ENCODE measurements at places on chromosomes 4 and X. TPM values are rescaled to one million over a fixed set of nuclear protein-coding genes. Genes with fewer than 3 reads are reported as not detected.
A peak's percentile ranks its signal among the peaks of the same experiment; 100 is the strongest.

- no peaks in the 10 kb centered on the region for H3K36me3 ChIP-seq
- H3K27me3 ChIP-seq = no peaks in the 10 kb centered on the region
- H3K4me3 ChIP-seq = no peak overlapping the region
These were observed 162.2 kb upstream of the GPR101 start for GRCh38 chrX:137195991-137196390.

The NDP gene
- polyA plus RNA-seq = not detected

DNA sequence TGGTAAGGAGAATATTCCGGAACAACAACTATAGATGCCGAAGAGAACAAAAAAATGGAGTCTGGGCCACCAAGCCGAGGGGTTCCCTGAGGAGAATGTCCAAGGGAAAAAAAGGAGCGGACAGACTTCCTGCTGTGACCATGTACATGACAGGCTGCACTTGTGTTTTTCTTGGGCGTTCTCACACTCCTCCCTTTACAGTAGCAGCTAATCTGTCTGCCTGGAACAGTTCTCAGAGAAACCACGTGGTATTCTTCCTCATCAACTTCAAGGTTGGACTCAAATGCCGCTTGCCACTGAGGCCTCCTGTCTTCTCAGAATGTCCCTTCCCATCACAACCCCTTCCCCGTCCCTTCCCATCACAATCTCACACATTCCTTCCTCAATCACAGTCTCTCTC is 30.8 kb upstream of the MTNR1A start:
- no peak for DNase-seq
- no peaks in the 10 kb centered on the region for H3K27me3 ChIP-seq
- H3K27ac ChIP-seq = no peak overlapping the region
- H3K36me3 ChIP-seq = peaks cover 5% of the 10 kb centered on the region

The CSAG3 gene
- polyA plus RNA-seq = not detected

- H3K4me1 ChIP-seq = no peaks in the 10 kb centered on the region
- DNase-seq = no peak
- no peaks in the 10 kb centered on the region for H3K36me3 ChIP-seq
- no peak overlapping the region for H3K4me3 ChIP-seq
- H3K27ac ChIP-seq = no peak overlapping the region
These were observed 404.1 kb downstream of the GPM6A start for GRCh38 chr4:175407926-175408325.

The RIPPLY1 gene
- polyA plus RNA-seq = not detected

DNA sequence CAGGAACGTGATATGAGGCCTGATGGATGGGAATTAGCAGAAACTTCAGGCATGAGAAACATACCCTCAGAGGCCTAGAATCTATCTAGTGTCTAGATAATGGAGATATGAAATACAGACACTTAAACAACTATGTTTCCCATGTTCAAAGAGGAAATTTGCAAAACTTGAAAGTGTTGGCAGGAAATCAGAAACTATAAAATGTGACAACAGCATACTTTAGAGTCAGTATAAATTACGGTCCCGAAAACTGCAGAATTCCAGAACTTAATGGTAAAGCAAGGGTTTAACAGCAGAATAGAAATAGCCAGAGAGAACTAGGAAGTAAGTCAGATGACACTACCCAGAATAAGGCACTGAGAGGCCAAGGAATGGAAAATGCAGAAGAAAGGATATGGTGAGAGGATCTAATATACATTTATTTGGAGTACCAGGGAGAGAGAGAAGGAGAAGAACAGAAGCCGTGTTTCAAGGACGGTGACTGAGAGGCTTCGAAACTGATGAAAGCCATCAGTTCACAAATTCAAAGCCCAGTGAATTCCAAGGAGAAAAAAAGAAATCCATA is 7.4 kb downstream of the HTT-AS start:
- no peaks in the 10 kb centered on the region for H3K4me1 ChIP-seq
- H3K27me3 ChIP-seq = no peaks in the 10 kb centered on the region
- no peak overlapping the region for H3K27ac ChIP-seq
- no peak for DNase-seq
- H3K36me3 ChIP-seq = no peaks in the 10 kb centered on the region

- no peak for DNase-seq
- no peak overlapping the region for H3K4me3 ChIP-seq
- H3K4me1 ChIP-seq = peaks cover 6% of the 10 kb centered on the region
- H3K36me3 ChIP-seq = no peaks in the 10 kb centered on the region
These were observed 2.0 kb downstream of the USP9X start for GRCh38 chrX:41087201-41087600.

The PCDH7 gene
- 2.8 TPM for polyA plus RNA-seq

DNA sequence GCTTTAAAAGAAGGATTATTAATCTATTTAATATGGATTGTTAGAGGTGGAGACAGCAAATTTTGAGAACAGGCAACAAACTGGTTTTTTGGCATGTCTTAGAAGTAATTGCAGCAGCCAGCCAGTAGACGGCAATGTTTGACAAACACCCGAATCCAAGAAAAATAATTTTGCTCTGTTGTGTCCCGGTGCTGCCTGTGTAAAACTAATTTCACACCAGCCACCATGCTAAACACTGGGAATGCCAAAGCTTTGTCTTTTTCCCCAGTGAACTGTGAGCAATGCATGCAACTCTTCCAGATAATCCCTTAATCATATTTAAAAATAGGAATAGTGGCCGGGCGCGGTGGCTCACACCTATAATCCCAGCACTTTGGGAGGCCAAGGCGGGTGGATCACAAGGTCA is 25.9 kb downstream of the SMIM31 start:
- H3K27me3 ChIP-seq = no peaks in the 10 kb centered on the region
- H3K4me3 ChIP-seq = no peak overlapping the region
- no peak overlapping the region for H3K27ac ChIP-seq
- peaks cover 2% of the 10 kb centered on the region for H3K36me3 ChIP-seq
- no peak for DNase-seq
- H3K4me1 ChIP-seq = no peaks in the 10 kb centered on the region

The BCORL1 gene
- 1.8 TPM for polyA plus RNA-seq

GRCh38 chr4:39655211-39655610 is 16.5 kb upstream of the SMIM14 start:
- H3K27ac ChIP-seq = no peak overlapping the region
- no peaks in the 10 kb centered on the region for H3K4me1 ChIP-seq
- no peak for DNase-seq
- H3K4me3 ChIP-seq = no peak overlapping the region
- no peaks in the 10 kb centered on the region for H3K27me3 ChIP-seq

DNA sequence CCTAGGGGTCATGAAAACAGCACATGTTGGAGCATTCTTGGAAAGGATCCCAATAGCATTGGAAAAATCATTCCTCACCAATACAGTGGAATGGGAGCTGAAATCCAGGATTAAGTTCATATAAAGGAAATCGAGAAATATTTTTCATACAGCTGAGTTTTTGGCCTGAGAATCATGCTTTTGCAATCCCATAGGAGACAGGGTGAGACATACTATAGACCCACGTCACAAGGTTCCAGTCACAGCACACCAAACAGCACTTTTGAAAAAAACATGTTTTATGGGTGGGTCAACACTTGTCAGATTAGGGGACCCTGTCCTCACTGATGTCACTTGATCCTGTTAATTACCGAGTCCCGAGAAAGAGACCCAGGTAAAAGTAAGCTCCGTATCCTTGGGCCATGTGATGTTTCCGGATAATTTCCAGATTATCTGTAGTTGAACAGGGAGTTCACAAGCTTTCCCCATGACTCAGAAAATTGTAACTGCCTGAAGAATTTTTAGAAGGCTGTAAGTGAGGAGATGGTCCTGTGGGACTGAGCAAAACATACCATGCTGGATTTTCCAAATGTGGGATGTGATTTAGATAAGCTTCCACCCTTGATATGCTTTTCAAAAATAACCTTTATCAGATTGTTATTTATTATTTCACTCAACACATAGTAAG is 80.9 kb upstream of the TLR3 start:
- no peaks in the 10 kb centered on the region for H3K27me3 ChIP-seq
- no peak overlapping the region for H3K27ac ChIP-seq
- no peaks in the 10 kb centered on the region for H3K4me1 ChIP-seq

- no peak overlapping the region for H3K4me3 ChIP-seq
- no peaks in the 10 kb centered on the region for H3K27me3 ChIP-seq
- no peaks in the 10 kb centered on the region for H3K4me1 ChIP-seq
These were observed 26.3 kb upstream of the UBA6 start for GRCh38 chr4:67727124-67727850.

DNA sequence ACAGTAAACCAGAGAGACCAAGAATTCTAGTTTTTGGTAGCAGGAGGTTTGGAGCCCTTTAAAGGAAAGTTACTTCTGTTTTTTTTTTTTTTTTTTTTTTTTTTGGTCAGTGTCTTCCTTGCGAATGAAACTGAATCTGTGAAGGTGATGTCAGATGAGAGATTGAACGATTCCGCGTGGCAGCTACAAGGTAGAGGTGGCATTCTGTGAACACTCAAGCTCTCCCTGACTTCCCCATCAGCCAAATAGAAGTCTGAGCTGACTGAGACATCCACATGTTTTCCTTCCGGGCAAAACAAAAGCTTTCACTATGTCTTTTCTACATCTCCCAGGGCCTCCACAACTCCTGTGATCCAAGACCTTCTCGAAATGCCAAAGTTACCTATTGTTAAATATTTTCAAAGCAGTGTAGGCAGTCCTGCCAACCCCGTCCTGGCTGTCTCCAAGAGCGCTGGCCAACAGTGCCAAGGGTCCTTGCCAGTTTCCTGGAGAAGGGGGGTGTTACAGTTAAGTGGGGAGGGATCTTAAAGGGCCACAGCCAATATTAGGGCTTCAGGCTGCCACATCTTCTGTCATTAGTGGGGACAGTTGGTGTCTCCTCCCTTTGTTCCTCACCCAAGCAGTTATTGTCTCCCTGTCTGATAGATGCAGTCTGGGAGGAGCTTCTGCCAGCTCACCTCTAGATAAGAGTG is 102.9 kb upstream of the SLC34A2 start:
- H3K27me3 ChIP-seq = no peaks in the 10 kb centered on the region
- peak overlapping the region; percentile 78 for H3K27ac ChIP-seq
- no peak overlapping the region for H3K4me3 ChIP-seq
- H3K4me1 ChIP-seq = no peaks in the 10 kb centered on the region
- peak; percentile 46 for DNase-seq
- H3K36me3 ChIP-seq = no peaks in the 10 kb centered on the region

GRCh38 chr4:62407534-62407933 is 1207.4 kb downstream of the ADGRL3 start:
- H3K4me3 ChIP-seq = no peak overlapping the region
- no peak for DNase-seq
- H3K27me3 ChIP-seq = no peaks in the 10 kb centered on the region

GRCh38 chrX:39814391-39814790 is 283.4 kb downstream of the BCOR start:
- no peaks in the 10 kb centered on the region for H3K36me3 ChIP-seq
- H3K4me1 ChIP-seq = peaks cover 16% of the 10 kb centered on the region
- DNase-seq = peak; percentile 38
- no peak overlapping the region for H3K27ac ChIP-seq
- H3K4me3 ChIP-seq = no peak overlapping the region

The GAGE1 gene
- not detected for polyA plus RNA-seq

DNA sequence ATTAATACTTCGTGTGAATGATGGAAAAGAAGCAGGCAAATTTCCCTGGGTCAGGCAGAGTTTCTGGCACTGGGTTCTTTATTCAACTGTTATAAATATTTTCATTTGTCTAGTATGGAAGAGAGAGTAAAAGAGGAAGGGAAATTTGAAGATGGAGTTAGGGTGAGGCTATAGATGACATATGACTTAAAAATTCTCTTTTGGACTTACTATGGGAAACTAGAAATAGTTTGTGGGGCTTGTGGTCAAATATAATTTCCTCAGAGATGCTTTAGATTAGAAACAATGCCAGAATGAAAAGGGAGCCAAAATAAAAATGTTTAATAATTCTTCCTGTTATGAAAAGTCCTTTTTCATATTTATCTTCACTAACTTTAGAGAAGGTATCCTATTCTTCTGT is 103.2 kb downstream of the GC start:
- no peak overlapping the region for H3K27ac ChIP-seq
- no peaks in the 10 kb centered on the region for H3K27me3 ChIP-seq
- no peaks in the 10 kb centered on the region for H3K36me3 ChIP-seq
- H3K4me3 ChIP-seq = no peak overlapping the region
- no peaks in the 10 kb centered on the region for H3K4me1 ChIP-seq

- H3K4me1 ChIP-seq = no peaks in the 10 kb centered on the region
- no peak overlapping the region for H3K27ac ChIP-seq
- H3K27me3 ChIP-seq = no peaks in the 10 kb centered on the region
- DNase-seq = no peak
These were observed 228.4 kb upstream of the EMCN start for GRCh38 chr4:100746141-100746739.
